Activated CD4-positive, alpha-beta T cell treated with anti-CD3 and anti-CD28 coated beads for 24 hours (primary cell): ENCODE measurements at places on chromosomes 3 and 15.
A peak's percentile ranks its signal among the peaks of the same experiment; 100 is the strongest.

GRCh38 chr15:63551400-63551799 is 45.8 kb upstream of the FBXL22 start:
- DNase-seq = no peak

GRCh38 chr15:58138106-58138505 is at the start of gene AQP9:
TSS of gene AQP9 (plus strand) at chr15:58138381. CDS start at chr15:58138566, 185 bp downstream.
- no peak for DNase-seq

DNA sequence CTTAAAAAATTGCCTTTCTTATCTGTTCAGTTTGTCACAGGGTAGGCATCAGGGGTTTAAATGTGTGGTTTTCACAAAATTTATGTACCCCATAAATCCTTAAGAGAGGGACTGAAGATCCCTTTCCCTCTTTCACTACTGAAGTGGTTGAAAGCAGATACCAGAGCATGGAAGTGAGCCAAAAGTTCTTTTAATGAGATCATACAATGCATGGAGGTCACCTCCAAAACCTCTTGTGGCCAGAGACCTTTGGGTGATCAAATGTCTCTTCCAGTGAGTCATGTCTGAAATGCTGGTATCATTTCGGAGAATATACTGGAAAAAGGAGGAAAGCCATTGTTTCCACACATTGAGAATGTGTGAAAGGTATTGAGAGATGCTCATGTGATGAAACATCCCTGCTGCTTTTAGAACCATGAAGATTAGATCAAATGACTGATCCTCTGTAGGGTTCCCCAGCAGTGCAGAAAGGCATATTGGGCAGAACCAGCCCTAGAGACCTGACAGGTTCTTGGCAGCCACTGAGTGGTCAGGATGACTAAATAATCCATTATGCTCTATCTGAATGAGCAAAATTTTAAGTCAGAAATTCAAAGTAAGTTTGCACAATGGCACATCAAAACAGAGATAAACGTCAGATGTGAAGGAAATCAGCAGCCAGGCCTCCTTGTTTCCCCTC is 165.8 kb upstream of the SLC2A2 start:
- no peak for DNase-seq

DNA sequence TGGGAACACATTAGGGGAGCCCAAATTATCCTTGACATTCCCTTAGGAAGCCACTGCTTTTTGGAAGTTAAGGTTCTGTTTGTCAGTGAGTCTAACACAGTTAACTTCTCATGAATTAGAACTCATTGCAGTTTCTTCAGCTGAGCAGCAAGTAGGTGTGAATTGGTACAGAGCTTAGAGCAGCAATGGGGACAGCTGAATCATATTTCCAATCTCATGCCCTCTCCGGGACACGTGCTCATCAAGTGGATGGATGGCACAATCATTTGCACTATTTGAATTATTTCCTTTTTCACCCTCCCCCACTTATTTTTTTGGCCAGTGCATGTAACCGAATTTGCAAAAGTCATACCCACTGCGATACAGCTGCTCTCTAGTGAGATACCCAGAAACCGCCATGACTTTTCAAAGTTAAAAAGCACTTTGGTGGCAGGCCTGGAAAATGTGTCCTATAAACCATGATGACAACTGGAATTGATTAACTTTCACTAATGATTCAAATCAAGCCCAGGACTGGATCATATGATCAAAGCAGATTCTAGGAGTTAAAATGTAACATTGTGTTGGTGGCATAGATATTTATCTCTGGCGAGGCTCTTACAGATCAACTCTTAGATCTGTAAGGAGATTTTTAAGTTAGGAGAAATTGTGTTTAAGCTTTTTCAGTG is 76.4 kb downstream of the EBLN2 start:
- DNase-seq = no peak

DNA sequence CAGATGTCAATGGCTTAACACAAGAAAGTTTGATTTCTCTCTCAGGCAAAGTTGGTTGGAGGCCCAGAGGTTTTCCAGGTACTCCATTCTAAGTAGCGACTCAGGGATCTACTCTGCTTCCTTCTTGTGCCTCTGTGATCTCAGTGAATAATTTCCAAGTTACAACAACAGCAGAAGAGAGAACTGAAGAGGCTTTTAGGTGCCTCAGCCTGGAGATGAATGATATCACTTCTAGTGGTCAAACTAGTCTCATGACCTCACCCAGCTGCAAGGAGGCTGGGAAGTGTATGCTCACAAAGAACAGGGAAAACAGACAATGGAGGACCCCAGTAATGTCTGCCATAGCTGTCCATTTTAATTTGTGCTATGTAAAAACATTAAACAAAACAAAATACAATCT is 4.6 kb upstream of the PRICKLE2 start:
- no peak for DNase-seq

DNA sequence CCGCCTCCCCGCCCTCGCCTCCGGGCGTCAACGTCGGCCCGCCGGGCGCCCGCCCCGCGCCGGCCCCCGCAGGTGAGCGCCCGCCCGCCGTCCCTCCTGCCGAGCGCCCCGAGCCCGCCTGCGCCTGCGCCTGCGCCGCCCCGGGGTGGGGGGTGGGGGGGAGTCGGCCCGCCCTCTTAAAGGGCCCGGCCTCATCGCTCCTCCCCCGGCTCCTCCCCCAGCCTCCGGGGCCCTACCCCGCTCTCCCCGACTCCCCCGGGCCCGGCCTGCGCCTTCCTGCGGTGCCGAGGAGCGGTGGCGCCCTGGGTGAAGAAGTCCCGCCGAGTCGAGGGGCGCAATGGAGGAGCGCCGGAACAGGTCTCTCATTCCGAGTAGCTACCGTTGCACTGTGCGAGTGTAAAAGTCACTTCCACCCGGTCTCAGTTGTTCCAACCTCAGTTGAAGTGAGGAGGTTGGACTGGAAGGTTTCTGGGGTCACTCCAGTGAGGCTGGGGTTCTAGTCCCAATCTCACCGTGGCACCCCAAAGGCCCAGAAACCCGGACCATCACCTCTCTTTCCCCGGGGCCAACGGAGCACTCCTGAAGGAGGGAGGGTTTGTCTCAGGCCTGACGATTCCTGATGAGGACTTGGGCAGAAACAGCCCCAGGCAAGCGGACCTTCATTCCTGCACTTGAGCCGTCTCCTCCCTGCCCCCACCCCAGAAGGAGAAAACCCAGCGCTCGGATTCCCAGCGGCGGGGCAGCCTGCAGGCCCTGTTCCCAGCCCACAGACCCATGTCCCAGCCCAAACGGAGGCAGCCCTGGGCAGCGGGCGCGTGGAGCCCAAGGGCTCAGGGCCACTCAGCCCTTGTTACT is 1.5 kb upstream of the TNK2 start:
- DNase-seq = peak; percentile 90

- no peak for DNase-seq
Observed at GRCh38 chr15:27025481-27025966, 54.5 kb downstream of the GABRG3 start.
